ENCODE measurements at places on chromosomes 1 and 21. TPM values are rescaled to one million over a fixed set of nuclear protein-coding genes. Genes with fewer than 3 reads are reported as not detected.

DNA sequence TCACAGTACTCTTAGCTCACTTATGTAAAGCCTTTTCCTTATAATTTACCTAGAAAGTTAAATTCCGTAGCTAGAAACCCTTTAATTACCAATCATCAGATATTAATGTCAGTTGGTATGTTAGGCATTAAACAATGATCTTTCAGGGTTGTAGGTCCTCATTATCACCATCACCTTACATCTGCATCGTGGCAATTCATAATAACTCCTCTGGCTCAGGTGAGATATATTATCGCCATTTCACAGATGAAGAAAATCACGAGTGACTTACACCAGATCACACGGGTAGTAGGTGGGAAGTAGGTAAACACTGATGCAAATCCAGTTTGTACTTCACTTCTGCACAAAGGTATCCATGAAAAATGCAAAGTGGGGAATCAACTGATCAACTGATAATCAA is 639 bp downstream of the NUP133 start:
- no peaks in the 10 kb centered on the region for H3K36me3 ChIP-seq
- H3K4me1 ChIP-seq, result peaks cover 24% of the 10 kb centered on the region
- no peak for ATAC-seq
- peak overlapping the region; percentile 99 for H3K27ac ChIP-seq
- peak overlapping the region; percentile 76 for H3K4me3 ChIP-seq

DNA sequence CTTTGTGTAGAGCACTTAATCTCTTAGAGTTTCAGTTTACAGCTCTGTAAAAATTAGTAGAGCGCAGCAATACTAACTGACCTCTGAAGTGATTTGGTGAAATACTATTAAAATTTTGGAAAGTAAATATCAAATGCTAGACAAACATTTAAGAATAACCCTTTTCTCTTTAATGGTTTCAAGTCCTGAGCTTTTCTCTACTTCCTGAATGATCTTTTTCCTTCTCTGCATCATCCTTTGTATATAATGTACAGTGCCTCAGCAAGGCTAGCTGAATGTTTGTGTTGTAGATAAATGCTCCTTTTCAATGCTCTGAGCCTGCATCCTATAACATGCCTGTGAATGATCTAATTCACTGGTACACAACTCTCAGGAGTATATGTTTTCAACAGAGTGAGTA is 272.9 kb downstream of the ADGRL2 start:
- H3K27ac ChIP-seq, result no peak overlapping the region
- no peaks in the 10 kb centered on the region for H3K36me3 ChIP-seq
- no peaks in the 10 kb centered on the region for H3K27me3 ChIP-seq
- ATAC-seq, result no peak

DNA sequence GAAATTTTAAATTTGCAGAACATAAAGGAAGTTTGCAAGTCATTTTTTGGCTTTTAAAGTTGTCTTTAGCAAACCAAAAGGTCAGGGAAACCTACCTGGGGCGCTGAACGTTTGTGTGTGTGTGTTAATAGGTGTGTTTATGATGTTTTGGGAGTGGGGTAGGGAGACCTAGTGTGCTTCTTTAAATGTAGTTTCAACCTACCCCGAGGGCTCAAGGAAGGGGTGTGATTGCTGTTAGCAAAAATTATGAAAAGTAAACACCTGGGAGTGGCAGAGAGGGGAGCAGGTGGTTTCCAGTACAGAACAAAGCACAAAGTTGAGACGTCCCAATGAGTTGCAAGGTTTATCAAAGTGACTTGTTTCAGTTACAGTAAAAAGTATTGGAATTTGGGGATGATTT is 58.7 kb upstream of the WDR26 start:
- no peak overlapping the region for H3K27ac ChIP-seq
- no peaks in the 10 kb centered on the region for H3K4me1 ChIP-seq
- H3K4me3 ChIP-seq, result no peak overlapping the region
- no peaks in the 10 kb centered on the region for H3K36me3 ChIP-seq
- H3K27me3 ChIP-seq, result no peaks in the 10 kb centered on the region
- ATAC-seq, result no peak

PGBD5 gene
- total RNA-seq, result 0.15 TPM

DNA sequence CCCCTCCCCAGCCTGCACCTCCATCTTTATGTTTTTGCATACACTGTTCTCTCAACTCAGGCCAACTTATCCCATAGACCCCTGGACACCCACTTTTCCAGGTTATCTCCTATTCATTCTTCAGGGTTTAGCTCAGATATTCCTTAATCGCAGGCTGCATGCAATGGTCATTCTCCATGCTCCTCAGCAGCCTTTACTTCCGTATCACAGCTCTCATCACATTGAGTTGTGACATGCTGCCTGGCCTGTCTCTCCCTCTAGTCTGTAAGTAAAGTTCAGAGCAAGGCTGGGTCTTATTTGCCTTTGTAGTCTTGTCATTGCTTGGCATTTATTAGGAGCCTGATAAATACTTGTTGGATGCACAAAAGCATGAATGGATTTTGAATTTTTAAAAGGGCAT is 6.9 kb downstream of the DNAJC6 start:
- no peaks in the 10 kb centered on the region for H3K36me3 ChIP-seq
- H3K4me1 ChIP-seq, result no peaks in the 10 kb centered on the region
- H3K27me3 ChIP-seq, result peaks cover 23% of the 10 kb centered on the region
- H3K27ac ChIP-seq, result no peak overlapping the region
- ATAC-seq, result no peak
- H3K4me3 ChIP-seq, result no peak overlapping the region

DNASE2B gene
- not detected for total RNA-seq

DNA sequence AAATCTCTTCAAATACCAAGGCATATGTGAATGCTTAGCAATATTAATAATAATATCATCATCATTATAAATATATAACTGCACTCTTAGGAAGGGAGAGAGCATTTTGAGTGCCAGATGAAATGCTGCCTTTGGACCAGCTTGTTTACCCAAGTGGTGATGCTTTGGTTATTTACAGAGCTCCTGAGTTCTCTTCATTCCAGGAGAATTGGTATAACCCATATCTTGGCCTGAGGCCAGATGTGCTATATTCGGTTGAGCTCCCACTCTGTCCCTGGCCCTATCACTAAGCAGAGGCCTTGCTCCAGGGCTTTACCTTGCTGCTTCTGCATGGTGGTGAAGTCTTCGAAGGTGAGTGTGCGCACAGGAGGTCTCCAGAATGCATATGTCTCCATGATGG is 89.4 kb downstream of the TBX15 start:
- no peak overlapping the region for H3K4me3 ChIP-seq
- no peak overlapping the region for H3K27ac ChIP-seq
- no peaks in the 10 kb centered on the region for H3K4me1 ChIP-seq
- H3K36me3 ChIP-seq, result no peaks in the 10 kb centered on the region
- no peak for ATAC-seq

CLEC20A gene
- not detected for total RNA-seq

DNA sequence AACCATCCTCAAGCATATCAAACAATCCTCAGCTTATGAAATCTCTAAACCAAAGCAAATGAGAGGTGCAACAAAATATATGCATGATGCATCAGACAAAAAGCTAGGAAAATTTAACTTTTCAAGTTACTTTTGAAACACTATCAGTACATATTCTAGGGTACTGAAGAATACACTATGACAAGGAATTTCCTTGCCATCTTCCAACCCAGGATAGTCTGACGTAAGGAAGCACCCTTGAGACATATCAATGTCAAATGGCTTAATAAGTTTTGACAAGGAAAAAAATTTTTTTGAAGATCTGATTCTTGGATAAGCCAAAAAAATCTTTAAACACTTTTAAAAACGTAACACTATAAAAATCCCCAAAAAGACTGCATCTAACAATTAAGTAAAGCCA is 64.9 kb downstream of the KIFAP3 start:
- H3K4me1 ChIP-seq, result no peaks in the 10 kb centered on the region
- no peak overlapping the region for H3K4me3 ChIP-seq
- no peaks in the 10 kb centered on the region for H3K27me3 ChIP-seq
- no peaks in the 10 kb centered on the region for H3K36me3 ChIP-seq

GRCh38 chr1:224939844-224940425 is 10.5 kb downstream of the DNAH14 start:
- H3K27ac ChIP-seq, result no peak overlapping the region
- ATAC-seq, result no peak
- no peaks in the 10 kb centered on the region for H3K36me3 ChIP-seq
- H3K4me1 ChIP-seq, result no peaks in the 10 kb centered on the region

Measured in gastroesophageal sphincter (tissue), 4 donors.